ENCODE measurements at places on chromosomes 1 and 21.

- DNase-seq: peak; percentile 0
Measured at GRCh38 chr1:88001460-88001859, 672.8 kb downstream of the LMO4 start.

- peak; percentile 10 for DNase-seq
Measured at GRCh38 chr1:978069-978834, 3.6 kb downstream of the PERM1 start.

DNA sequence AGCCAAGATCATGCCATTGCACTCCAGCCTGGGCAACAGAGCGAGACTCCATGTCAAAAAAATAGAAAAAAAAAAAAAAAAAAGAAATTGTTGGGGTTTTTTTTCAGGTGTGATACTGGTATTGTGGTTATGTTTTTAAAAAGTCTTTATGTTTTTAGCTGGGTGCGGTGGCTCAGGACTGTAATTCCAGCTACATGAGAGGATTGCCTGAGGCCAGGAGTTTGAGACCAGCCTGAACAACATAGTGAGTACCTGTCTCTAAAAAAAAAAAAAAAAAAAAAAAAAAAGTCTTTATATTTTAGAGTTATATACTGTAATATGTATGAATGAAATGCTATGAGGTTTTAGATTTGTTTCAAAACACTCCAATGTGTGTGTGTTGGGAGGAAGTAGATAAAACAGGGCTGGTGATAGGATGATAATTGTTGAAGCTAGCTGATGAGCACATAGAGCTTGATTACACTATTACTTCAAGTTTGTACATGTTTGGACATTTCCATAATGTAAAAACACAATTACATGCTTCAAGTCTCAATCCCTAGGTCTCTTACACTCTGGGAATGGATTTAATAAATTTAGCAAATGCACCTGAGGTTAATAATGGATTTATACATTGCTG, 30.2 kb upstream of the ATP5PO start:
- no peak for DNase-seq

GRCh38 chr1:110007046-110007830, 22.7 kb downstream of the AHCYL1 start:
- no peak for DNase-seq

GRCh38 chr1:84166797-84167196, 22.7 kb downstream of the PRKACB start:
- no peak for DNase-seq

DNA sequence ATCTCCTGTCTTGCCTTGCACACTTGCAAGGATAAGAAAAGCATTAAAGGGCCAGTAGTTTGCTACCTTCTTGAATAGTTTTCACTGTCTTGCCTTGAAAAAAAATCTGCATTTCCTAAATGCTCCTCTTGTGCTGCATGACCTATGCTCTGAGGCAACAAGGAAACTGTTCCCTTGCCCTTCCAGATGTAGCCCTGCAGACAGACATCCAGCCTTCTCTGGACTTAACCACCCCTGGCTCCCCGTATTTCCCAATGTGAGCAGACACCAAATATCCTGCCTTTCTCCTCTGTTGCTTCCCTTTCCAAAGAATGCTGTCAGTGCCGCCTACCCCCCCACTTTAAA, 177.6 kb downstream of the GABPA start:
- DNase-seq: no peak

- no peak for DNase-seq
Measured at GRCh38 chr1:14866911-14867612, 268.6 kb downstream of the KAZN start.

- DNase-seq: no peak
Measured at GRCh38 chr1:160373696-160374095, 6.8 kb downstream of the NHLH1 start.

DNA sequence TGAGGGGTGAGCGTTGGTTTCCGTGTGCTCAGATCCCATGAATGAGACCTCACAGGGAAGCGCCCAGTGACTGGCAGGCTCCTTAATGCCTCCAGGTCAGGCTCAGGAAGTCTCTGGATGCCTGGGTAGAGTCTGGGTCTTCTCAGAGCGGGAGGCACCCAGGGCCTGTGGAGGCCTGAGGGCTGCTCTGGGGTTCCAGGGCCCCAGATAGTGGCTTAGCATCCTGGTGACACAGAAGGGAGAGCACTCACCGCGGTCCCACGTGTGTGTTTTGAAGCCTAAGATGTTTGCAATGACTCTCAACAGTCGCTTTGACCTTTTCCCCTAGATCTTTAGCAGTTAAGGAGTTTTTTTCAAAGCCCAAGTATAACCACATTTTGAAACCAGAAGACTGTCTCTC, 25.0 kb downstream of the PRMT2 start:
- DNase-seq: no peak

DNA sequence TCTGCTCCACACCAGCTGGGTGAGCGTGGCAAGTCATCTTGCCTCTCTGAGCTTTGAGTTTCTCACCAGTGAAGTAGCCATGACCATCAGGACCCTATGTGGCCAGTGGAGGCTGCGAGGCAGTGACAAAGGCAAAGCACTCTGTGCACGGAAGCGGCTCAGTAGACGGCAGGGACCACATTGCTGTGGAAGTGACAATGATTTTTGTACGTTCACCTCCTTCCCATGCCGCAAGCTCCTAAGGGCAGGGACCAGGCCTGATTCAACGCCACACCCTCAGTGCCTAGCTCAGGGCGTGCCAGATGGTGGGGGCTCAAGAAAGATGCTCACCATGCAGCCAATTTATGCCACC, 210.5 kb downstream of the MATN1 start:
- DNase-seq: no peak

DNA sequence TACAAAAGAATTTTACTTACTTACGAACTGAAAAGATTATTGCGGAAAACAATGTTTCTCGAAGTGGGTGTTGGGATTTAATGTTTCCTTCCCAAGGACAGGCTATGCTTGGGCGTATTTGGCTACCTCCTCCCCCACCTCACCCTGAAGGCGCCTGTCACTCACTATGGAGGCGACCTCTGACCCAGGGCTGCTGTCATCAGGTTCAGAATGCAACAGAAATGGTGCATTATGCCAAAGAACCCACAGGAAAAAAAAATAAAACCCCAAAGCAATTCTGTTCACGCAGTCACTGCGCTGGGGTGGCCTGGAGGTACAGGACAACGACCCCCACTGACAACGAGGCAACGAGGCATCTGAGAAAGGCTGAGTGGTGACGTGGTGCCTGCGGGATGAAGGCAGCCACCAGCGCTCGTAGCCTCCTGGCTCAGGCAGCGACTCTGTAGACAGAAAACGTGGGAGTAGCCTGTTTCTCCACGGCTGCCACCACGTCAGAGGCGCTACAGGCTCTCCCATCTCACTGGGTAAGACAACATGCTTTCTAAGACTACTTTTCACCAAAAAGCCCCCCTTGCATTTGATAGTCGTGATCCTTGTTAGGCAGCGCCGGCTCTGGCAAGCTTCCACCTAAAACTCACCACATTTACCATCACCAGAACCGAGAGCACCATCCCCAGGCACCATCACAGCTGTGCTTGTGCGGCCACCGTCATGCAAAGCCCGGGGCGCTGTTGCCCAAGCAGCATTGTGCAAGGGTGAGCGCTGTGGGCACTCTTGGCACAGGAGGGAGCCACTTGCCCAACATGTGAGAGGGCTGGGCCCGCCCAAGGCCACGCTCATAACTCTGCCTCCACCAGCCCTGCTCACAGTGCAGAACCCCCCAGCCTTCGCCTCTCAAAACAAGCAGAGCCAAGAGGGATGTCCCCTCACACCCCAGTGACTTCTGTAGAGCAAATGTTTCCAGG, 14.3 kb downstream of the NADK start:
- DNase-seq: no peak

DNA sequence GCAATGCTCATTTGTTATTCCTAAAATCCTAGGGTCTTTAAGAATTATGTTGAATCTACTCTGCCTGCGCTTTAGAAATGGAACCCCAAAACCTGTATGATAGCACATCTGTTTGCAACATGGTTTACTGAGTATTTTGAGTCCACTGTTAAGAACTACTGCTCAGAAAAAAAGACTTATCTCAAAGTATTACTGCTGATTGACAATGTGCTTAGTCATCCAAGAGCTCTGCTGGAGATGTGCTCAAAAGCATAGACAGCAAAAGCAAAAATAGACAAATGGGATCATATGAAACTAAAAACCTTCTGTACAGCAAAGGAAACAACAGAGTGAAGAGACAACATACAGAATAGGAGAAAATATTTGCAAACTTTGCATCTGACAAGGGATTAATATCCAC, 107.0 kb downstream of the CTH start:
- no peak for DNase-seq

GRCh38 chr1:27509127-27510080, 19.4 kb upstream of the WASF2 start:
- DNase-seq: no peak

- DNase-seq: no peak
Measured at GRCh38 chr21:30769724-30770431, 14.7 kb upstream of the KRTAP21-1 start.

All from SW 1271 (cell line).